ENCODE measurements at places on chromosomes 3 and 15.
A peak's percentile ranks its signal among the peaks of the same experiment; 100 is the strongest.

DNA sequence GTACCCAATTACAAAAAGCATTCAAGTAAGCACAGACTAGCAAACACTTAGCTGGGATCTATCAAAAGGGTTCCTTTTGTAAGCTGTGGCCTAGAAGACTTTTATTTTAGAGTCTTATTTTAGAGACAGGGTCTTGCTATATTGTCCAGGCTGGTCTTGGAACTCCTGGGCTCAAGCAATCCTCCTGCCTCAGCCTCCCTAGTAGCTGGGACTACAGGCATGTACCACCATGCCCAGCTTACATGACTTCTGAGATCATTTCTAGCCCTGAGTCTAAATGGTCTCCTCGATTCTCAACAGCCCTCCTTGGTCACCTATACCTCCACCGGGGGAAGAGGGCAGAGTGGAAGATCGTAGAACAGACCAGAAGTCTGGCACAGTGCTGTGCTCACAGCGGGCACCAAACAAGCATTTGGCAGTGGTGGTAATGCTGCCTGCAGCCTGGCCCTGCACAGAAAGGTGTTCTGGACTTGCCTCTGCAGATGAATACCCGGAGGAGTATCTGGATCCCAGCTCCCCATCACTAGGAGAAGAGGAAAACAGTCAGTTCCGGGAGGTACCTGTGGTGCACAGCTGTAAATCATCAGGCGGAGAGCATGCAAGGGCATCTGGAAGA, 2.4 kb downstream of the FAM219B start:
- no peak for DNase-seq

- no peak for DNase-seq
Observed at GRCh38 chr3:142947352-142947751, 16.1 kb downstream of the PAQR9 start.

GRCh38 chr15:72105111-72105510, 12.8 kb downstream of the MYO9A start:
- DNase-seq = no peak

DNA sequence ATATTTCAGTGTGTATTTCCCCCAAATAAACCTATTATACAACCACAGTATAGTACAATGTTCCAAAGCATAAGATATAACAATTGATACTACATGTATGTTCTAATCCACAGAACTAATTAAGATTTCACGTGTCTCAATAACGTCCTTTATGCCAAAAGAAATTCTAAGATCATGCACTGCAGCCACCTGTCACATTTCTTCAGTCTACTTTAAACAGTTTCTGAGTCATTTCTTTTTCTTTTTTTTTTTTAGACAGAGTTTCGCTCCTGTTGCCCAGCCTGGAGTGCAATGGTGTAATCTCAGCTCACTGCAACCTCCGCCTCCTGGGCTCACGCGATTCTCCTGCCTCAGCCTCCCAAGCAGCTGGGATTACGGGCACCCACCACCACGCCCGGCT, 190.2 kb downstream of the STAG1 start:
- DNase-seq = no peak

GRCh38 chr3:61668317-61668864, 107.0 kb downstream of the PTPRG start:
- no peak for DNase-seq

DNA sequence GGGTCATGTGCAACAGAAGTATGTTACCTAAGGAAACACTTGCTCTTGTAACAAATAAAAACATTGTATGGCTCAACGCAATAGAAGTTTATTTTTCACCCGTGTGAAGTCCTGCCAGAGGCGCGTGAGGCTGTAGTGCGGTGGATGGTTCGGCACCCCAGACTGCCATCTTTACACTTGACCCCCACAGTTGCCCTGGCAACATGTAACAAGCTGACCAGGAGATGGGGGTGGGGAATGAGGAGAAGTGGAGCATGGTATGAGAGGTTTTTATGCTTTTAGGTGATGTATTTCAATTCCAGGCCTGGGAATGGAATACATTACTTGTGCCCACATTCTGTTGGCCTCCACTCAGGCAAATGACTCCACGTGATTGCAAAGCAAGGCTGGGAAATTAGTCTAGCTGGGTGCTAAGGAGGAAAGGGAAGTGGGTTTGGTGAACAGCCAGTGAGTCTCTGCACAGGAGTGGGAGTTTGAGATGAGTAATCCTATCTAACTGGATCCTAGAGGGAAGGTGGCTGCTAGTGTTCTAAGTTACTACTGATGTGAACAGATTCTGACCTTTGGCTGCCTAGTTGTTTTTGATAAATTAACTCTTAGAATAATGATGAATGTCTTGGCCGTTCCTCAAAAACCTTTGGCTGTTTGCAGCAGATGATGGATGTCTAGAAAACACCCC, 33.8 kb upstream of the GREM1 start:
- DNase-seq = no peak

GRCh38 chr3:36906504-36907149, 38.2 kb downstream of the TRANK1 start:
- DNase-seq = no peak

- no peak for DNase-seq
Observed at GRCh38 chr3:115095236-115095635, 51.9 kb downstream of the ZBTB20 start.

- no peak for DNase-seq
Observed at GRCh38 chr3:42062464-42062863, 28.7 kb upstream of the TRAK1 start.

GRCh38 chr3:53139906-53140846, 9.9 kb upstream of the RFT1 start:
- no peak for DNase-seq

DNA sequence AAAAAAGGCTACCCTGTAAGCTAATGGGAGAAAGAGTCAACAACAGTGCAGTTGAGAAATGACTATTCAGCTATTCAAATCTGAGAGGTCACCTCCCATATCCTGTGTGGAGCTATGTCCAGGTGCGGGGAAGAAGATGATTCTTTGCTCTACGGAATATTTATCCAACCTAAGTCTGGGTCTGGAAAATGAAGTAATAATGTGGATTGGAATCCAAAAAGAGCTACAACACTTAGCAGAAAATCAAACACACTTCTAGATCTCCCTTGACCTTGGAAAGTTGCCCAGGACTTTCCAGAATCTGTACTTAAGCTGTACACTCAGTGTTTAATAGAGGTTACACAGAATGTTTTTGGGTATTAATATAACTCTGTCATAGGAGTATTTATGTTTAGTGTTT, 251.9 kb downstream of the NAALADL2 start:
- DNase-seq = peak; percentile 39

DNA sequence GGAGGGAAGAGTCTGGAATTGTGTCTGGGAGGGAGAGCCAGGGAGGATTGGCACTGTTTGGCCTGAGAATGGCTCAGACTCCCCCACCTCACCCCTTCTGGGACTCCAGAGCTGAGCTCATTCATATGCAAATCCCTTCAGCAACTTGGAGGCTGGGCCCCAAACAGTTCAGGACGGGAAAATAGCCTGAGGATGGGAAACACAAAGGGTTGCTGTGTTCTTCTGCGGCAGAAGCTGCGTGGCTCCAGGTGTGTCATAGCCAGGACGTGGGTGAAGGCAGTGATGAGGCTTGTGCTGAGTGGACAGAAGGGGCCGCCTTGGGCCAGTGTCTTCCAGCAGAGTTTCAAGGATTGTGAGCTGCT, 16.6 kb downstream of the MASP1 start:
- DNase-seq = no peak

GRCh38 chr15:90686435-90687218, 30.5 kb upstream of the BLM start:
- no peak for DNase-seq

- no peak for DNase-seq
Observed at GRCh38 chr3:116216761-116217160, 228.5 kb downstream of the LSAMP start.

GRCh38 chr3:76753599-76753998, 286.3 kb upstream of the ROBO2 start:
- DNase-seq = no peak

DNA sequence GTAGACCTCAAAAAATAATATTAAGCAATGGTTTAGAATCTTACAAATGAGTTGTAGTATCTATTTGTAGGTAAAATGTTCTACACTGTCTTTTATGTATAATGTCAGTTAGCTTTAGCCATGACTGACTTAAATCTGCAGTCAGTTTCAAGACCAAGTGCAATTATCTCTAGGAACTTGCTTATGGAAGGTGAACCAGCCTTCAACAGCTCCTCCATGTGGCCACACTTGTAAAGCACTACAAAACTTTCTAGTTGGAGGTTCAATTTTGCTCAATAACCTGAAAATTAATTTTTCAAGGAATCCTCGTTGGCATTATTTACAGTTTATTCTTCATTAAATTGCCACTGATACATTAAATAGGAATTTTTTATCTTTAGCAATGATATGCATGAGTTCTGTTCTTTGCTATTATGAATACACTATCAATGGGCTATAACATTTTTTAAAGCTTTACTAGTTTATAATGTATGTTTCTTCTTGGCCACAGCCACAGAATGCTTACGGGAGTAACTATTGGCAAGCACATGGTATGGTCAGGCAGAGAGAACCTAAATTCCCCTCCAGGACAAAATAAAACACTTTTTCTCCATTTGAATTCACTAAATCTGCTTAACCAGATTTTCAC, 315.3 kb upstream of the UBE2E2 start:
- peak; percentile 32 for DNase-seq

DNA sequence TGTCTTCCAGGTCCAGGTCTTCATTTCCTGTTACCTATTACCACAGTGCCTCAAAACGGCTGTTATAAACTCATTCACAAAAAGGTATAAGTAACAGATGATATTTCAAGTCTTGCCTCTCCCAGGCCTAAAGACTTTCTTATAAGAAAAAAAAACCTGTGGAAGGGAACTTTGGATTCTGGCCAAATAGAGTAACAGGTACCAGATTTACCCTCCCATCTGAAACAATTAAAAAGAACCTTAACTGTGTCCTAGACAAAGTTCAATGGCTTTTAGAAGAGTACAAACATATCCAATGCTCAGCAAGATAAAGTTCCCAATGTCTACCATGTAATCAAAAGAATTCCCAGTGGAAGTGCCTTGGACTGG, 22.6 kb downstream of the BHLHE40 start:
- DNase-seq = no peak

- DNase-seq = no peak
Observed at GRCh38 chr15:77160562-77161478, 89.9 kb upstream of the TSPAN3 start.

GRCh38 chr3:34886443-34886842, 752.9 kb upstream of the ARPP21 start:
- DNase-seq = no peak

- DNase-seq = no peak
Observed at GRCh38 chr3:140588558-140588957, 89.3 kb upstream of the TRIM42 start.

GRCh38 chr15:63605816-63606215, 8.6 kb downstream of the FBXL22 start:
- no peak for DNase-seq

- DNase-seq = no peak
Observed at GRCh38 chr3:172591876-172592771, 68.9 kb upstream of the TNFSF10 start.

DNA sequence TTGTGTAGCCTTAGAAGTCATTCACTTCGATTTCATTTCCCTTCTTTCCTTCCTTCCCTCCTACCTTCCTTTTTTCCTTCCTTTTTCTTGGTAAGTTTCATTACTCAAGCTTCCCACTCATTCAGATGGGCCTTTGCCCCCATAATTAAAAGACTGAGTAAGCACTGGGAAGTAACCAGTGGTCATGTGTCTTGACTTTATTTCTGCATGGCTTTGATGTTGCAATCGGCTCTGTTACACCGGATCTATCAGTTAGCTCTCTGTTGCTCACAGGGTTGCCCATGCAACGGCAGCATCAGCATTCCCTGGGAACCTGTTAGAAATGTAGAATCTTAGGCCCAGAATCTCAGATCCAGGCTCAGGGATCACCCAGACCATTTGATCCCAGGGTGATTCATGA, 25.6 kb upstream of the LARS2 start:
- DNase-seq = no peak

DNA sequence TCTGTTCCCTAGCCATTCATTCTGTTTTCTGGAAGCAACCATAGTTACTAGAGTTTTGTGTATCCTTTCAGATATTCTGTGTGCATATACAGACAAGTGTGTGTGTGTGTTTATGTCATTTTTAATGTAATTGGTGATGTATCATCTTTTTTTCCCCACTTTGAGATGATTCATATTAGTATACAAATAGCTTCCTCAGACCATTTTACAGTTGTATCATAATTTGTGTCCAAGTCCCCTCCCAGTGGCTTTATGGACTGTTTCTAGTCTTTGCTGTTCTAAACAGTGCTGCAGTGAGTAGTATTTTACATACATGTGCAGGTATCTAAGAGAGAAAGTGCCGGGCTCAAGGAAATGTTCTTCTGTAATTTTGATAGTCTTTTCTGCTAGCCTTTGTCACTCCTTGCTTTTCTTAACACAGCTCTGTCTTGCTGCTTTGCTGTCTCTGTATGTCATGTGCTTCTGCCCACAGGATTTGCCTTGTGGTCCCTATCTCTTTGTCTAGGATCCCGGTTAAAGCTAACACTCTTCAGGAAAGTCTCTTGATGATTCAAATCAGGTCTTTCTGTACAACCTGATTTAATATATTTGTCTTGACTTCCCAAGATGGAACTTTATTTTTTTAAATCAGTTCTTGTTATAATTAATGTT, 31.5 kb upstream of the FBXL22 start:
- DNase-seq = no peak

DNA sequence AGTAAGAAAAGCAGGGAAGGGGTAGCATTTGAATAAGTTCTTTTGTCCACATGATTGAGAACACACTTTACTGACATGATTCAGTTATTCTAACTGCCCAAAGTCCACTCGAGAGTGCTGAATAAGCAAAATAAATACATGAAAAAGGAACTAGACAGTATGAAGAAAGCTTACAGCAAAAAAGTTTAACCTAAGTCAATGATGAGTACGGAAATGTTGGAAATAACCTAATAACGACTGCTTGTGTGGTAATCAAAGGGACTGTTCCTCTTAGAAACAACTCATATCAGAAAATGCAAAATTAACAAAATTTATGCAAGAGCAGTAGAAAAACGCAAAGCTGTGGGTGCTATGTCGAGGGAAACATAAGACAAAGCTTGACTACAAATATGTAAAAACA, 36.6 kb downstream of the DMXL2 start:
- no peak for DNase-seq

GRCh38 chr3:4656059-4656458, 162.9 kb downstream of the ITPR1 start:
- DNase-seq = peak; percentile 63

DNA sequence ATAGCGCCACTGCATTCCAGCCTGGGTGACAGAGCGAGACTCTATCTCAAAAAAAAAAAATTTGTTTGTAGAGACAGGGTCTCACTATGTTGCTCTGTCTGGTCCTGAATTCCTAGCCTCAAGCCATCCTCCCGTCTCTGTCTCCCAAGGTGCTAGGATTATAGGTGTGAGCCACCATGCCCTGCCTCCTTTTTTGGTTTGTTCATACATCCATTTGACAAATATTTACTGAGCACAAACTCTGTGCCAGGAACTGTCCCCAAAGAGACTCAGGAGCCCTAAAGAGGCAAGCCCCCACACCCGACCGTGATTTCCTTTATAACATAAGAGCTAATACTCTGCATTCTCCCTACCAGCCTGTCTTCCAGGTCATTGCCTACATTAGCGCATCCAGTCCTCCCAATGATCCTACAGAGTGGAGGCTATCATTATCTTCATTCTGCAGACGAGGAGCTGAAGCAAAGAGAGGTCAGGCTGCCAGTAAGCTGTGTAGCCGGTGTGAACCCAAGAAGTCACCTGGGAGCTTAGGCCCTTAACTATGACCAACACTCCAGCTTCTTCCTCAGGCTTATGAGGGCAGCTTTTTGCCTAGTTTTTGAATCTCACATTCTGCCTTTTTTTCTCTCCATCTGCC, 6.3 kb upstream of the PXK start:
- no peak for DNase-seq

- DNase-seq = peak; percentile 100
Observed at GRCh38 chr3:141311496-141312353, 56.6 kb upstream of the ZBTB38 start.

GRCh38 chr3:72165317-72165716, 380.4 kb upstream of the PROK2 start:
- DNase-seq = no peak

Data from NCI-H2081 (cell line).